ENCODE measurements at places on chromosomes 6 and 20. TPM values are rescaled to one million over a fixed set of nuclear protein-coding genes. Genes with fewer than 3 reads are reported as not detected.

ADAM33 gene
- not detected for total RNA-seq

NRSN1 gene
- not detected for total RNA-seq

MYL9 gene
- total RNA-seq: not detected

RSPH4A gene
- 0.56 TPM for total RNA-seq

TBP gene
- 12.6 TPM for total RNA-seq
